ENCODE measurements at places on chromosomes 2 and 18.
A peak's percentile ranks its signal among the peaks of the same experiment; 100 is the strongest.

DNA sequence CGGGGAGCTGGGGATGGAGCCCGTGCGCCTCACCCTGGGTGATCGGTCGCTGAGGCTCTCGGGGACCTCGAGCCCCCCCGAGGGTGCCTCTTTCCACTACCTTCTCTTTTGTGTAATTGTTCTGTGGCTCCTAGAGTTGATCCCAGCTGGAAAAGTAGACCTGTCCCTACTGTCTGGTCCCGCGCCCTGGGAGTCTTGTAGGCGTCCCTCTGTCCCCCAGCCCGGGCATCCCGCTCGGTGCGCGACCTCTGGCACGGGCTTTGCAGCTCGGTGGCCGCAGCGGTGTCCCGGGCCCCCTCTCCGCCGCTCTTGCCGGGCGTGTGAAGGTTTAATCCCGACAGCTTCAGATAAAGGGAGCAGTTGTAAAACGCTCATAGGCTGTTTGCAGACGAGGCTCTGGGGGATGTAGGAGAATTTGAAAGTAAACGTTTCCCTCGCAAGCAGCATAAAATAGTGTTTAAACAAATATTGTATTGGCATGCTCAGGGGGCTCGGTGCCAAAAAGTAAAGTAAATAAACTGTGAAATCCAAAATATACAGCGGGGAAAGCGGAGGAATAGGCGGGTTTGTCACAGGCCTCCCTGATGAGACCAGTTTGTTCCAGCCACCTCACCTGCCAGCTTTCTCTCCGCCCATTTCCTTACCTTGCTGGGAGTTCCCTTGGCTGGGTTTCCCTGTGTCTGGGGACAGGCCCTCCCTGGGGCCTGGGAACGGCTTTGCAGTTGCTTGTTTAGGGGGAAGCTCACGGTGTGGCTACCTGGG, 1.9 kb downstream of the GLI2 start:
- peak; percentile 31 for DNase-seq

DNA sequence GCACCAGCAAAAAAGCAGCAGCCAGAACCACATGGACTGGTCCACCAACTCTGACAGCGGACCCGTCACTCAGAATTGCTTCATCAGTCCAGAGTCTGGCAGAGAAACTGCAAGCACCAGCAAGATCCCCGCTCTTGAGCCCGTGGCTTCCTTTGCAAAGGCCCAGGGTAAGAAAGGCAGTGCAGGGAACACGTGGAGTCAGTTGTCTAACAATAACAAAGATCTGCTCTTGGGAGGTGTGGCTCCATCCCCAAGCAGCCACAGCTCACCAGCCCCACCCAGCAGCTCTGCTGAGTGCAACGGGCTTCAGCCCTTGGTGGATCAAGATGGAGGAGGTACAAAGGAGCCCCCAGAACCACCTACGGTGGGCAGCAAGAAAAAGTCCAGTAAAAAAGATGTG, 269.3 kb downstream of the SETBP1 start:
- no peak for DNase-seq

GRCh38 chr2:47069628-47070154, 85.4 kb downstream of the STPG4 start:
- no peak for DNase-seq

- DNase-seq, result no peak
Measured at GRCh38 chr2:158823486-158824237, 28.5 kb downstream of the DAPL1 start.

GRCh38 chr18:22921772-22922171, 11.4 kb upstream of the RBBP8 start:
- DNase-seq, result peak; percentile 9

- DNase-seq, result no peak
Measured at GRCh38 chr2:223811757-223812156, 25.6 kb downstream of the AP1S3 start.

GRCh38 chr18:10973567-10974203, 175.7 kb downstream of the PIEZO2 start:
- no peak for DNase-seq

DNA sequence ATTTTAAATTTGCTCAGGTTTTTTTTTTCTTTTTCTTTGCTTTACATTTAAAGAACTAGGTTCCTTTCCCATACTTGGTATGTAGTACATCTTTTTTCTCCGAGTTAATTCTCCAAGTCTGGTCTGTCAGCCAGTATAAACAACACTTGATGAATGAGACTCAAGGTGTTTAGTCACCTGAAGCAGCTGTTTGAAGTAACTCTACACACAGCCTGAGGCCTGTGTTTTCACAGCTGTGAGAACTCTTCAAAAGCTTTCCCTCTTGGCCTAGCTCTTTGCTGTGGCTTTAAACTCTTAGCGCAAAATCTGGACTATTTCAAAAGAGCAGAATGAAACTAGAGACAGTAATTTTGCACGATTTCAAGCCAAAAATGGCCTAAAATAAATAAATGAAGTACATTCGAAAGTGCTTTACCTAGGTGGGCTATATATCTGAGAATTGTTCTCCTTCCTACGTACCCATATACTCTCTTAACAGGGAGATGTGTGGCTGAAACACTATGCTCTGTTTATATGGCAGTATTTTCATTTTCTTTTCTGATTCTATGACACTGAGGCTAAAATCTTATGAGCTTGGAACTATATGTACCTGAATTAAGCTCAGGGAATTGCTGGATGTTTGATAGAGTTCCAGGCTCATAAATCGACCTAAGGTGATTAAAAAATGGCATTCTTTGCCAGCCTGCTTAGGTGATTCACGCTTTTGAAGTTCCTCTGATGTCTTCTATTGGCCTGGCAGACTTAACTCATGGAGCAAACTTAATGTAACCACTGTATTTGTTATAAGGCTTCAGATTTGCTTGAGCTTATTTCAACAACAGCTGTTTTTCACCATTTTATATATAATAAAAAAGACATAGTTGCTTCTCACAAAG, 1044.1 kb upstream of the ZEB2 start:
- peak; percentile 45 for DNase-seq

DNA sequence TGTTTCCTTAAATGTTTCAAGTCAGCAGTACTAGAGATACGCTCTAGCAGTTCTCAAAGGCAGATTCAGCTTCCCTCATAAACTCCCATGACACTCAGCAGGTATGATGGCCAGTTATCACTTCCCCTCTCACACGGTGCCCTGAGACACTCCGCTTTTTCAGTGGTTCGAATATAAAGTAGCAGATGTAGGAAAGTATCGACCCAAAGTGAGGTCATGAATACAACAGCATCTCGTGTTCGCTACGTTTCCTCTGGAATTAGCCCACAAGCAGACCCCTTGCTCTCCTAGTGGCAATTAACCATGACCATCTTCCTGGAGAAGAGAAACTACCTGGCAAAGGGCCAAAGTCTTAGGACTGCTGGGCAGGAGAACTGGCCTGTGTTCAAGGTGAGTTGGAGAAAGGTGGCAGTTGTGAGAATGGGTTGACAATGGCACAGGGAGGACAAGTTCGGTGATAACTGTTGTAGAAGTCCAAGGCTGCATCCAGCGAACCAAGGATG, 9.3 kb upstream of the AGBL5 start:
- DNase-seq, result peak; percentile 52

DNA sequence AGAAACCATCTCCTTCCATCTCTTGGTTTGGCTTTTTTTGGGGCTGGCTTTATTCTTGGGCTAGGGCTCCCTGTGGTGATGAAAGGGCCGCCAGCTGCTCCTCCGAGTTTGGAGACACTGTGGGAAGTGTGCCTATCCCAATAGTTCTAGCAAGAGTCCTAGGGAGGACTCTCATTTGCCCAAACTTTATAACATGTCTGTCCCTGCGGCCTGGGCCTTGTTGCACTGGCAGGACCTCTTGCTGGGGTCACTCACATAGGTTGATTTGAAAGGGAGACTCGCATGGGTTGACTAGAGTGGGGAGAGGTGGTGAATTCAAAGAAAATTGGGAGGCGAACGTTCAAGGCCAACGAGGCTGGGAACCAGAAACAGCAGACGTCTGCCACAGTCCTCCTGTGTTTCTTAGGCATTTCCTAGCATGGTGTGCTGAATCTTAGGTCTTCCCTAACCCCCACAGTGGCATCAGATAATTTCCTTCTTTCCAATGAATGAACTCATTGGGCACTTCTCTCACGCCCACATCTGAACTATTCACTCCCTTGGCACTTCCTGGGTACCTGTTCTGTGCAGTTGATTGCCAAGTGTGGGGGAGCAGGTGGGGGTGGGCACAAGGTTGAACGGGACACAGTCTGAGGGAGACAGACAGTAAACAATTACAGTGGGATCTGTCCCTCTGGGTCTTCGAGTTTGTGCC, 26.8 kb downstream of the NIFK start:
- no peak for DNase-seq

- no peak for DNase-seq
Measured at GRCh38 chr2:192060161-192060560, 134.6 kb downstream of the TMEFF2 start.

DNA sequence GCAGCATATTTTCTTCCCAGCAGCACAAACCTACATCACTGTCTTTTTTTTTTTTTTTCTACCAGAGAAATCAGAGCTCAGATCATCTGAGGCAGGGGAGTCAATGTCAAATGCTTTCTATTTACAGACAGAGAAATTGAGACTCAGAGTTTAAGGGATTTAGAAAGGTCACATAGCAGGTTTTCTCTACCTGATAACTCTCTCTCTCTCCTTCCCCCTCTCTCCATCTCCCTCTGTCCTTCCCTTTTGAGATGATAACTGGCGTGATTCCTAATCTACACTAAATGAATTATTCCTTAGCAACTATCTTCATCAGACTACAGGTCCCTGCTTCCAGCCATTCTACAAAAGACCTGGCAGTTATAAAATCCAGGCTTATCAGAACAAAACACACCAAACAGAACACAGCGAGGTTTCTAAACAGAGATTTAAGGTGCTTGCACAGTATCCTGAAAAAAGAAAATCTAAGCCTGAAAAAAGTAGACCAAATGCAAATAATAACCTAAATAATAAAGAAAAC, 161.6 kb upstream of the PKDCC start:
- no peak for DNase-seq

GRCh38 chr2:118061135-118061955, 26.9 kb upstream of the INSIG2 start:
- DNase-seq, result no peak

DNA sequence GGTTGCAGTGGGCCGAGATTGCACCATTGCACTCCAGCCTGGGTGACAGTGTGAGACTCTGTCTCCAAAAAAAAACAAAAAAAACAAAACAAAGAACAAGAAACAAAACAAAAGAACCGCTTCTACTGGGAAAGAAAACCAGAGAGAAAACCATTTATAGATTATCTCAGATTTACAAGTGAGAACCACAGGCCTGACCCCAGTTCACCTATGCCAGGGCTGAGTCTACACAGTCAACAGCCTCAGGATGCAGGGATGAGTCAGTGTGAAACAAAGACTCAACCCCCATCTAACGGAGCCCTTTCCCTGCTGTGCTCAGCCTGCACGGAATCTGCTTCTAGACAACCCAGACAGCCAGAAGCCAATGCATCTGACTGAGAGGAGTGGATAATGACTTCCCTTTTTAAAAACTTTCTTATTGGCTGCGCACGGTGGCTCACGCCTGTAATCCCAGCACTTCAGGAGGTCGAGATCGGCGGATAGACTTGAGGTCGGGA, 25.5 kb upstream of the YWHAQ start:
- no peak for DNase-seq

DNA sequence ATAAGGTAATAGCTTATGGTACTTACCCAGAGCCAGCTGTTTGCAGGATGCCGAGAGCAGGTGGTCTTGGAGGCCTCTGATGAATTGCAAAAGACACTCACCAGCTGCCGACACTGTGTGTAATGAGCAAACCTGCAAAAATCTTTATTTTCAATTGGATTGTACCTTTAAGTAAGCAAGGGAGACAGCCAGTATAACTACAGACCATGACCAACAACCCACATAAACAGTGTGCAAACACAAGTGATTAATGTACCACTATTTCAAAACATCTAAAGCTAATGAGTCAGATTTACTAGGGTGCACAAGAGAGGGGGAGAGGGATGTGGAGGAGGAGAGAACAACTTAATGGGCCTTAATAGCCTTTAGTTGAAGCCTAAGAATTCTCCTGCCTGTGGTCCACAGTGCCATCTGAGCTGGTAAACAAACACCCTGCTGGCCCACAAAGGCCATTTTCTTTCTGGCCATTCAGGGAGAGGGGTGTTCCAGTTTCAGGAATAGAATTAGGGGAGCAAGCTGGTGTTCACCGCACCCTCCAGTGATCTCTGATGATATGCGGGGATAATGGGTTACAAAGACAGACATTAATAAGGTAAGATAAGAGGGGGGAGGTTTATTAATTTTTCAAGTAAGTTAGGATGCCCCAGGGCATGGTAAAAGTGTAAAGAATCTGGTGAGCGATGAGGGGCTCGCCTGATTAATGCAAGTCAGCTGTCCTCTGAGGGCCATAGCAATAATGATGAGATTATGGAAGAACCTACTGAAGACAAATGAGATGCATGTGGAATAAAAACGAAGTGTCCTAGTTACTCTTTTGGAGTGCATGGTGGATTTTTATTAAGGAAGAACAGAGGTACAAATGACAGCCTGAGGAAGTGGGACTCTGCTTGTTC, 196.4 kb downstream of the HRH4 start:
- DNase-seq, result peak; percentile 52

DNA sequence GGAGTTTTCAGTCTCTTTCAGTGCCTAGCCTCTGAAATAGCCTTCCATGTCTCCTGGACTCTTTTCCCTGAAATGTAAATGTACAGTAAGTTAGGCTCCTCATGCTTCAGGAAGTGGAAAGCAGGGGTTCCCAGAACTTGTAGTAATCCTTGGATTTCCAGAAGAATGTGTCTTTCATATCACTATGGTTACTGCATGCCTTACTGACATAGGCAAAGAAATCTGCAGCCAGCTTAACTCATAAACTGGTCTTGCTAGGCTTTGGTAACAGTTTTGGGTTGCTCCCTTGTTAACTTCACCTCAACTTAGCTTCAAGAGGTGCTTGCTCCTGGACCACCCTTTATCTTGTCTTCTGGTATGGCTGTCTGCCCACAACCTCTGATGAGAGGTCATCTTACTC, 686.8 kb upstream of the DDX18 start:
- DNase-seq, result no peak

- DNase-seq, result no peak
Measured at GRCh38 chr2:67453310-67453709, 56.2 kb downstream of the ETAA1 start.

GRCh38 chr2:161578998-161579397, 45.2 kb upstream of the SLC4A10 start:
- DNase-seq, result no peak

- no peak for DNase-seq
Measured at GRCh38 chr2:173296235-173296634, 58.4 kb upstream of the CDCA7 start.

DNA sequence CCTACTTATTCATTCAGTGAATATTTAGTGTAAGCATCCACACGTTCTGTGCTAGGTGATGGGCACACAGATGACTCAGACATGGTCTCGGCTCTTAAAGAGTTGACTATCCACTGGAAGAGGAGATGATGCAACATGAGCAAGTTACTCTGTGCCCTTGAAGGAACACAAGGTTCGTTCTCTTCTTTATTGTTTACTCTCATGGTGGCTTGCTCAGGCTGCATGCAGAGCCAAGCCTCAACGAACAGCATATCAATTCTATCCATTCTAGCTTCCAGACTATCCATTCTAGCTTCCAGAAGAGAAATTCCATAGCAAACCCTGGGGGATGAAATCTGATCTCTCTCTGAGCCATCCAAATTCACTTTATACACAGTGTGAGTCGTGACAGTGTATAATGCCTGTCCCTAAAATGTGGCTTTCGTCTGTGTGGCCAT, 68.1 kb upstream of the CTAGE1 start:
- no peak for DNase-seq

GRCh38 chr2:184294831-184295230, 303.5 kb upstream of the ZNF804A start:
- no peak for DNase-seq

- DNase-seq, result no peak
Measured at GRCh38 chr2:157173740-157174184, 83.7 kb upstream of the GALNT5 start.

- DNase-seq, result no peak
Measured at GRCh38 chr2:42296226-42296625, 64.8 kb downstream of the COX7A2L start.

- DNase-seq, result no peak
Measured at GRCh38 chr2:39203382-39203781, 40.4 kb downstream of the CDKL4 start.

Measured in NCI-H345 (cell line).